Retinal pigment epithelial cell (primary cell): ENCODE measurements at places on chromosomes 2 and 18.

DNA sequence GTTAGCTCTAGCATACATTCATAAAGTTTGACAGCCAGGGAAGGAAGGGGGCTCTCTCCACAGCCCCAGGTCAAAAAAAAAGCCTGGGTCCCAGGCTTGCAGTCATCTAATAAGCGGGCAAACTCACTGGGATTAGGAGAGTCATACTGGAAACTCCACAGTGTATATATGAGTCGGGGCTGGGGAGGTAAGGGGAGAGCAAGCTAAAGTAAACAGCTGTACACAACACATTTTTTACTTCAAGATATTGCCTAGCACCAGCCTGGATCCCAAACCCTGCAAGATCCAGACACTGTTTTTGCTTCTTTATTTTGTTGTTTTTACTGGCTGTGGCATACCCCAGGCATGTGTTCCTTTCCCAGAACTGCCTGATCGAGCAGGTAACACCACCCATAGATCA lies 291.3 kb upstream of the TANK start:
- DNase-seq: no peak

DNA sequence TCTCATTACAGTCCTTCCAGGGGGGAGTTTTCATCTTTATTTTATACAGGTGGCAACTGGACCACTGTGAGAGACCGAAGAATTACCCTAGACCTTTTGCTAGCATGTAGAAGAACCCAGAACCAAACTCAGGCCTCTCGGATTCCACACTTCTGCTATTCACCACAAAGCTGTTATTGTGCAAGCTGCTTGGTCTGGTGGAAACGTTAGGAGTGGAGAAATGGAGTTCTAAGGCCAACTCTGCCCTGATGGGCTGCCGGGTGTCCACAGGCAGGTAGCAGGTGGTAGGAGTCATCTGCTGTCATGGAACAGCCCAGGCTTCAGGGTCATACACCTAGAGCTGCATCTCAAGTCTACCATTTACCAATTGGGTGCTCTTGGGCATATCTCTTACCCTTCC lies 218.8 kb downstream of the BCL11A start:
- no peak for DNase-seq

DNA sequence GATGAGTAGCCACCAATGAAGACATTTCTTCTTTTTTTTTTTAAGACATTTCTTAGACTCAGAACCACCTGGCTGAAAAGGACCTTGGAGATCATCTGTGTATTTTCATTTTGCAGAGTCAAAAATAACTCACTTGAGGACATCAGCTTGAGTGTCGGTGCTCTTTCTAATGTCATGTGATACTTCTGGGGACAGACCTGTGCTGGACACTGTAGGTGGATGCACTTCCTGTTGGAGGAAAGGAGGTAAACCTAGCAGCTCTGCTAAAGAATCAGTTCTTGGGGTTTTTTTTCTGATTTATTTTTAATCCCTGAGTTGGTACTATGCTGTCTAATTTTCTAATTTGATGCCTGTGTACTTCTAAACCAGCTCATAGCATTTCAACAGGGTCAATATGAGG lies 283.9 kb upstream of the CRIM1 start:
- no peak for DNase-seq

DNA sequence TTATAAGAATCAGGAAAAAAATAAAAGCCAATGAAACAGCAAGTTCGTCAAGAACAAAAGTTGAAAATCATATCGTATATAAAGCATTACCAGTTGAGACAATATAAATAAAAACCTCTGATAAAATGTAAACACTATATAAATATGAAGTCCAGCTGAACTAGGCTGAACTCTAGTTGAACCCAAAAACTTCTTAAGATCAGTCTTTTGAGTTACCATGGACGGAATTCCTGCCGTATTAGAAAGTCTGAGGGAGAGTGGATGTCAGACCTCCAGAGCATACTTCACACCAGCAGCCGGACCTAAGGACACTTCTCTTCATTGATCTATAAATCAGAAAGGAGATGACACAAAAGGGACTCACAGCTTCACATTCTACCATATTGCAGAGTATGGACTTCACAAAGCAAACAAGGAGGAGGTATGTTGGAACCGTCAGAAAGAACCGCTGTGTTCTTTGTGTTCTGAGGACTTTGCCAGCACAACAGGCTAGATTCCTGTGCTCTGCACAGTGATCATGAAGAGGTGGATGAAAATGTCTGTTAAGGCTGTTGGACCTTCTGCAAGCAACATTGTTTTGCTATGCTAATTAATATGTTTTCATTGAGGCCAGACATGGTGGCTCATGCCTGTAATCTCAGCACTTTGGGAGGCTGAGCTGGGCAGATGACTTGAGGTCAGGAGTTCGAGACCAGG lies 67.2 kb upstream of the SP5 start:
- DNase-seq: peak; percentile 14

- DNase-seq: no peak
Measured at GRCh38 chr18:22221350-22221749, 52.0 kb downstream of the GATA6 start.

DNA sequence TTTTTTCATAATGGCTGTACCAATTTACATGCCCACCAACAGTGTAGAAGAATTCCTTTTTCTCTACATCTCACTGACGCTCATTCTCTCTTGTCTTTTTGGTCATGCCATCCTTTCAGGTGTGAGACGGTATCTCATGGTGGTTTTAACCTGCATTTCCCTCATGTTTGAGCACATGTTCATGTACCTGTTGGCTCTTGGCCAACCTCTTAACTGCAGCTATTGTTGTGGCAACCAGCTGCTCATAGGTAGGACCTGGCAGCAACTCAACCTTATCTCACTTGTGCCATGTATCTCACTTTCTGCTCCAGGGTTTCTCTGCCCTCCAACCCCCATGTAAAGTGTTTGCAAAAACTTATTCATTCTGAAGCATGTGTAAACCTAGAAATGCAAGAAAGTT lies 167.5 kb downstream of the UPP2 start:
- no peak for DNase-seq

GRCh38 chr2:230984393-230985220 lies 11.3 kb upstream of the SPATA3 start:
- no peak for DNase-seq

GRCh38 chr2:30454571-30454970 lies 7.5 kb downstream of the LCLAT1 start:
- DNase-seq: no peak

- DNase-seq: peak; percentile 35
Measured at GRCh38 chr2:18232731-18233438, 327.6 kb downstream of the RDH14 start.

DNA sequence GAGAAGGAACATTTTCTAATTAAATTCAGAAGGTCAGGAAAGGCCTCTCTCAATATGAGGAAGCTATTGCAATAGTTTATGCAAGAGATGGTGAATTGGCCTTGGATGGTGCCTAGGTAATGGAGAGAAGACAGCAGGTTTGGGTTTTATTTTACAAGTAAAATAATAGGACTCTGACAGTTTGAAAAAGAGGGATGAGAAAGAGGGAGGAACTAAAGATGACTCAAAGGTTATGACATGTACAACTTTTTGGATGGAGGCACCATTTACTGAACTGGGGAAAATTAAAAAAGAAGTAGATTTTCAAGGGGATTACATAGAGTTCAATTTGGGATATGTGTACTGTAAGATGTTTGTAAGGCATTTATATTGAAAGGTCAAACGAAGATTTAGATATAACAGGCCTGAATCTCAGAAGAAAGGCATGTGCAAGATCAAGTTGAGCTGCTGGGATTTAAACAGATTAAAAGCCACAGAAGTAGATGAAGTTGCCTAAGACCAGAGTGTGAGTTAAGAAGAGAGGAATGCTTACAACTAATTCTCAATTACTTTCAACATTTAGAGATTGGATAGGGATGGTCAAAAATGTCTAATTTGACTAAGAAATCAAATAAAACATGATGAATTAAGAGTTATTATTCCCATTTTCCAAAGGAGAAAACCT lies 12.3 kb upstream of the ASNSD1 start:
- DNase-seq: peak; percentile 86

GRCh38 chr2:20485612-20486388 lies 38.9 kb downstream of the RHOB start:
- no peak for DNase-seq

GRCh38 chr2:10164601-10165000 lies 42.1 kb downstream of the RRM2 start:
- no peak for DNase-seq

GRCh38 chr2:85949280-85949679 lies 60.5 kb upstream of the ST3GAL5 start:
- no peak for DNase-seq

DNA sequence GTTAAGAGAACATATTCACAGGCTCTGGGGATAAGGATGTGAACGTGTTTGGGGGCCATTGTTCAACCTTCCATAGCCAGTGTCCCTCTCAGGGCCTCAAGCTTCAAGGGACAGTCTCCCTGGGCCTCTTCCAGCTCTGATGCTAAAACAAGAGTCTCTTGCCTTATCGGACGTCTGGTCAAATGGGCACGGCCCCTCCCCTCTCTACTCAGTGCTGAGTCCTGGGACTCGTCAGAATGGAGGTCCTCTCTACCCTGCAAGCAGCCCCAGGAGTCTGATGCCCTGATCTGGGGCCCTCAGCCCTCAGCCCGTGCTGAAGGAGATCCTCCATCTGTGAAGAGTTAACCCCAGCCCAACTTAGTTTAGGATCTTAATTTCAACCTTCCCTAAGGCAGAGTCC lies 198.2 kb downstream of the ZFP36L2 start:
- DNase-seq: no peak

DNA sequence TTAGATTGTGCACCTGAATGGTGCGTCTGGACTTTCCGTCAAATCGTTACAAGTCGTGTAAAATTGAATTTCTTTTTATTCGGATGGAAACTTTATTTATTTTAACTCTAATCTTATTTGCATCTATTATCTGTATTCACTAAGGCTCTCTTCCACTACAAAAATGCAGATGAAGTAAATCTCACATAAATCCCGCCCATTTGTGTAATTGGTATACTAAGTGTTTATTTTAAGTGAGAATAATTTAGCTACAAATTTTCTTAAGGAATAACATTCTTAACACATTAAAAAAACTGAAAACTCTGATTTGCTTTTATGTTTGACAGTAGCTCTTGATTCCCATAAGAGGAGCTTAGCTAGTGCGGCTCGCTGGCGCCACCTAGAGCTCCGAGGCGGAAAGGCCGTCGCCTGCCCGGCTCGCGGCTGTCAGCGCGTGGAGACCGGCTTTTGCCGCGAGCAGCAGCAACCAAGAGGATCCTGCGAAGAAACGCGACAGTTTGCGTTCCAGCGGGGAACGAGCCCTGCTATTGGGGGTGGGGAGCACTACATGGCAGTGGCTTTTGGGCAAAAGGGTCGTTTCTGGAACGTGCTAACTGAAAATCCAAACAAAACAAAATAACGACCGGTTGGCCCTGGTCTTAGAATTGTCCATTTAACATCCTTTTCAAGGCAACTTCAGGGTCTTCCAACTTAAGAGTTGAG lies 6.7 kb downstream of the SP9 start:
- DNase-seq: peak; percentile 18

- no peak for DNase-seq
Measured at GRCh38 chr2:159774370-159774990, 23.5 kb downstream of the CD302 start.

- no peak for DNase-seq
Measured at GRCh38 chr2:119155633-119156032, 2.9 kb downstream of the C1QL2 start.

GRCh38 chr18:9249254-9249653 lies 85.3 kb upstream of the TWSG1 start:
- no peak for DNase-seq

GRCh38 chr18:44895176-44895798 lies 214.6 kb downstream of the SETBP1 start:
- DNase-seq: no peak
